ENCODE measurements at places on chromosomes 4 and X. TPM values are rescaled to one million over a fixed set of nuclear protein-coding genes. Genes with fewer than 3 reads are reported as not detected.
A peak's percentile ranks its signal among the peaks of the same experiment; 100 is the strongest.

- no peak overlapping the region for H3K4me3 ChIP-seq
- no peaks in the 10 kb centered on the region for H3K36me3 ChIP-seq
- H3K27ac ChIP-seq = no peak overlapping the region
Measured at GRCh38 chr4:22848332-22848731, 155.6 kb downstream of the GBA3 start.

GPR34 gene
- not detected for total RNA-seq

DNA sequence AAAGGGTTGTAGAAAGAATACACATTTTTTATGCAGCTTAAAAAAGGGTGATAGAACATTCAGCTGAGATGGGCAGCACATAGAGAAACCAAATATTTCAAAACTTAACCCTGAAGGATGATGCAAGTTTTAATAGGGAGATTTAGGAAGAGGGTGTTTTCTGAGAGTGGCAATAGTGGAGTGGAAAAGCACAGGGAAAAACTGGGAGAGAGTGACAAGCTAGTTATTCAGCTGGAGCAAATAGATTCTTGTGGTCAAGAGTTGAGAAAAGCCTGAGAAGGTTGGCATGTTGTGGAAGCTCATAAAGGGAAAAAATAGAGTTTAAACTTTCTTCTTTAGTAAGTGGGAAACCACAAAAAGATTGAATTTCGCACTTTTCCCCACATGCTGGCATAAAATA, 359.6 kb upstream of the PITX2 start:
- no peaks in the 10 kb centered on the region for H3K36me3 ChIP-seq
- H3K27ac ChIP-seq = no peak overlapping the region
- no peak for DNase-seq
- H3K4me3 ChIP-seq = no peak overlapping the region
- no peaks in the 10 kb centered on the region for H3K27me3 ChIP-seq

DNA sequence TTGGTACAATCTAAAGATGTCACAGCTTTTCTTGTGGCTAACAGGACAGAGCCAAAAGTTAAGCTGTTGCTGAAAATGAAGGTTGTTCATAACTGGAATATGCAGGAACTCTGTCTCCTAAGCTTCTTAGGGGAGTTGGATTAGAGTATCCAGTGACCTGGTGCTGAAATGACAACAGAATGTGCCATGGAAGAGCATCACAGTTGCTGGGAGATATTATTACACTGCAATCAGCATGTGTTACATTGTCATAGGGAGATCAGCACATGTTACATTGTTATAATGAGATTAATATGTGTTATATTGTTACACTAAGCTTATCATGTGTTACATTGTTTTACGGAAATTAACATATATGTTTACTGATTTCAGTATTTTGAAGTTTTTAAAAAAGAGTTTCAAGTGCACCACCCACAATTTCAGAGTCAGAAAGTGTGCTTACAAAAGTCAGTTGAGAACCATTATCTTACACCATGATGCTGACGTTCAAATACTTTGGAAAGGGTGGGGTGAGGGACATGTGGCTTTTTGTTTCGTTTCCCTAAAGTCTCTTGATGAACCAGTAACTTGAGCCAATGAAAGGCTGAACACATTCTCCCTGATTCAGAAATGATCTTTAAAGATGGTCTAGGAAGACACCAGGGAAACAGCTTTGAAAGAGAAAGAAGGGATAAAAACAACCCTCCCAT, 113.4 kb downstream of the DRD5 start:
- H3K36me3 ChIP-seq = no peaks in the 10 kb centered on the region
- H3K4me3 ChIP-seq = no peak overlapping the region
- H3K27me3 ChIP-seq = peaks cover 19% of the 10 kb centered on the region
- DNase-seq = no peak
- H3K4me1 ChIP-seq = no peaks in the 10 kb centered on the region

NLGN3 gene
- 2.1 TPM for total RNA-seq

GRCh38 chrX:74382613-74383012, 38.7 kb upstream of the SLC16A2 start:
- no peaks in the 10 kb centered on the region for H3K4me1 ChIP-seq
- H3K4me3 ChIP-seq = no peak overlapping the region
- peak; percentile 69 for DNase-seq
- H3K27me3 ChIP-seq = no peaks in the 10 kb centered on the region
- H3K27ac ChIP-seq = no peak overlapping the region
- peaks cover 3% of the 10 kb centered on the region for H3K36me3 ChIP-seq

GRCh38 chr4:14375816-14376215, 626.5 kb upstream of the CPEB2 start:
- no peak for DNase-seq
- no peaks in the 10 kb centered on the region for H3K27me3 ChIP-seq
- H3K4me3 ChIP-seq = no peak overlapping the region

DNA sequence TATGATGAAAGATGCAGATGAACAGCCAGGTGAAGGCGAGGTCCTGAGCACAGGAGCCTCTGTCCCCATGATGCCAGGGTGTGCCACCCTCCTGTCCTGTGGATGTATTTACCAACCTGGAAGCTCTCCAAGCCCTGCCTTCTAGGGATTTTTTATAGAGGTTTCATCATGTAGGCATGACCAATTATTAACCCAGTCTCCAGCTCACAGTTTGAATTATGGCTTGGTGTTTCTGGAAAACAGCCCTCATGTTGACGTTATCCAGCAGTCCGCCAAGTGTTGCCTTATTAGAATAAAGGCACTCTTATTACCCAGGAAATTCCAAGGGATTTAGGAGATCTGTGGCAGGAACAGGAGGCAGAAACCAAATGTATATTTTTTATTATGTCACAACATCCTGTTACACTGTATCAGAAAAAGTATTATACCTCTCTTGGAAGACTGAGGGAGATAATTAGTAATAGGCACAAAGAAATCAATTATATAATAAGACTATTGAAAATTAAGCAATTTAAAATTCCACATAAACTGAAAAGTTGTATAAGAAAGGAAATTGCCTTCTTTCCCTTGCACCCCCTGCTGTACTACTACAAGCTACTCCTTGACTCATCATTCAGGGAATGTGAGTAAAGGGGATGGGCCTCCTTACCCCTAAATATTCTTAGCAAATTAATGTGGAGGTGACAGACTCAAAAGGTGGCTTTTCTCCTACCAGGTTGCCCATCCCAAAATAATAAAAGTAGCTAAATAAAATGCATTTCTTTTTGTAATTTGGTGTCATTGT, 129.6 kb downstream of the ZNF330 start:
- peaks cover 6% of the 10 kb centered on the region for H3K36me3 ChIP-seq
- peaks cover 58% of the 10 kb centered on the region for H3K4me1 ChIP-seq
- H3K27ac ChIP-seq = peak overlapping the region; percentile 92

GRCh38 chr4:169050284-169050683, 40.2 kb upstream of the CBR4 start:
- DNase-seq = no peak
- no peaks in the 10 kb centered on the region for H3K4me1 ChIP-seq
- H3K27me3 ChIP-seq = no peaks in the 10 kb centered on the region
- no peak overlapping the region for H3K4me3 ChIP-seq
- no peak overlapping the region for H3K27ac ChIP-seq
- H3K36me3 ChIP-seq = no peaks in the 10 kb centered on the region

DNA sequence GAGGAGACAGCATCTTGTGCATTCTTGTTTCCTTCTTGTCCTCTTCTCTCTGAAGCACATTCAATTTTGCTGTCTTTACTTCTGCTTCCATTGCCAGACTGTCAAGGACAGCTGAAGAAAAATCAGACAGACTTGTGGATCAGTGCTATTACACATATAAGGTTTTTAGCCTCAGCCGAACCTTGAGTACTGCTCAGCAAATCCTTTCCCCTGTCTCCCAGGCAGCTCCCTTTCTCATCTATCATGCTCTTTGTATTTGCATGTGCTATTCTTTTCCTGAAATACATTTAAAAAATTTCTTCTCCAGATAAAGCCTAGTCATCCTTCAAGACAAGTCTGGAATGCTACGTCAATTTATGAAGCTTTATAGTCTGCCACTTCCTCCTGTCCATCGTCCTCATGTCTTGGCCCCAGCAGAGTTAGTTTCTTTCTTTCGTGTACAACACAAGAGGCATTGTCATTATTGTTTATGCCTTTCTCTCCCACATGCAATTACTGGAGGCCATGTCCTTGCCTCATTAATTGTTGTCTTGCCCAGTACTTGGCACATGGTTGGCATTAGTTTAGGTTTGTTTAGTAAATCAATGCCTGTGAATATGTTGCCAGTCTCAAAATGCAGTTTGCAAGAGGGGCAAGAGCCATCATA, 45.1 kb downstream of the ADGRL3 start:
- no peaks in the 10 kb centered on the region for H3K4me1 ChIP-seq
- DNase-seq = no peak
- H3K36me3 ChIP-seq = no peaks in the 10 kb centered on the region
- H3K27me3 ChIP-seq = no peaks in the 10 kb centered on the region
- no peak overlapping the region for H3K27ac ChIP-seq
- H3K4me3 ChIP-seq = no peak overlapping the region

GRCh38 chr4:84573385-84574068, 9.4 kb upstream of the CDS1 start:
- H3K4me1 ChIP-seq = no peaks in the 10 kb centered on the region
- no peaks in the 10 kb centered on the region for H3K36me3 ChIP-seq
- H3K27ac ChIP-seq = no peak overlapping the region
- no peak for DNase-seq

DNA sequence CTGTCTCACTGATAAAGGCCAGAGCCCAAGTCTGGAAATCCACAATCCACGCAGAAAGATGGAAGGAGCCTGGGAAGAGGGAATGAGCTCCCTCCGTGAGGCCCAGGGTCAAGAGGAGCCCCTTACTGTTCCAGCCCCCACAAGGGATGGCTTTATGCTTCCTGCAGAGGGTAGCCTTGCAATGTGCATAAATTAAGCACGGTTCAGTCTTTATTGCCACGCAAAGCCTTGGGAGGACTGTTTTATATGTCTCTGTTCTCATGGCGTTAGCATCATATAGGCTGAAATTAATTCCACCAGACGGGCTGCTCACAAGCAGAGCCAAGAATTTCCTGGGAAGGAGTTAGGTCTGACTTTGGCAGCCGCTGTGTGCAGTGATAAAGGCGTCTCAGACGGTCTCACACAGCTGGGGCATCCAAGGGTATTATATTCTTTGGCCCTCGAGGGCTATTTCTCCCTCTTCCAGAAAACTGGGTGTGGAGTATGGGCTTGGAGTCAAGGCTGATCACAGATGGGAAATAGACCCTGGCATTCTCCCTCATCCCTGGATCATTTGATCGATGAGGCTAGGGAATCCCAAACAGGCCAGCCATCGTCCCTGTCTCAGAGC, 38.5 kb downstream of the CYTL1 start:
- H3K4me1 ChIP-seq = no peaks in the 10 kb centered on the region
- H3K27me3 ChIP-seq = no peaks in the 10 kb centered on the region
- no peak overlapping the region for H3K27ac ChIP-seq
- no peaks in the 10 kb centered on the region for H3K36me3 ChIP-seq
- DNase-seq = no peak

HSFX2 gene
- 0.76 TPM for total RNA-seq

DNA sequence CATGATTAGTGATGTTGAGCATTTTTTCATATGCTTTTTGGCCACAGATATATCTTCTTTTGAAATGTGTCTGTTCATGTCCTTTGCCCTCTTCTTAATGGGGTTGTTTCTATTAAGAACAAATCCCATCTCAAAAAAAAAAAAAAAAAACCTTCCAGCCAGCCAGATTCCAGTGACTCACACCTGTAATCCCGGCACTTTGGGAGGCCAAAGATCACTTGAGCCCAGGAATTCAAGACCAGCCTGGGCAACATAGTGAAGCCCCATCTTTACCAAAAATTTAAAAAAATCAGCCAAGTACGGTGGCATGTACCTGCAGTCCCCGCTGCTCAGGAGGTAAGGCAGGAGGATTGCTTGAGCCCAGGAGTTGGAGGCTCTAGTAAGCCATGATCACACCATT, 5.1 kb downstream of the RAB33B start:
- no peak overlapping the region for H3K4me3 ChIP-seq
- H3K27me3 ChIP-seq = no peaks in the 10 kb centered on the region
- no peak for DNase-seq
- H3K36me3 ChIP-seq = peaks cover 28% of the 10 kb centered on the region
- H3K4me1 ChIP-seq = peaks cover 51% of the 10 kb centered on the region
- no peak overlapping the region for H3K27ac ChIP-seq

GRCh38 chr4:6031846-6032245, 13.6 kb upstream of the C4orf50 start:
- H3K4me3 ChIP-seq = no peak overlapping the region
- no peak overlapping the region for H3K27ac ChIP-seq
- peaks cover 12% of the 10 kb centered on the region for H3K27me3 ChIP-seq
- no peak for DNase-seq
- H3K36me3 ChIP-seq = no peaks in the 10 kb centered on the region

GRCh38 chrX:123736333-123736921, 3.6 kb upstream of the THOC2 start:
- H3K27me3 ChIP-seq = no peaks in the 10 kb centered on the region
- no peak overlapping the region for H3K4me3 ChIP-seq
- H3K27ac ChIP-seq = no peak overlapping the region
- H3K4me1 ChIP-seq = no peaks in the 10 kb centered on the region

GRCh38 chr4:174244441-174244840, 39.0 kb downstream of the FBXO8 start:
- no peaks in the 10 kb centered on the region for H3K36me3 ChIP-seq
- no peak overlapping the region for H3K27ac ChIP-seq
- no peak overlapping the region for H3K4me3 ChIP-seq
- peaks cover 9% of the 10 kb centered on the region for H3K4me1 ChIP-seq

DNA sequence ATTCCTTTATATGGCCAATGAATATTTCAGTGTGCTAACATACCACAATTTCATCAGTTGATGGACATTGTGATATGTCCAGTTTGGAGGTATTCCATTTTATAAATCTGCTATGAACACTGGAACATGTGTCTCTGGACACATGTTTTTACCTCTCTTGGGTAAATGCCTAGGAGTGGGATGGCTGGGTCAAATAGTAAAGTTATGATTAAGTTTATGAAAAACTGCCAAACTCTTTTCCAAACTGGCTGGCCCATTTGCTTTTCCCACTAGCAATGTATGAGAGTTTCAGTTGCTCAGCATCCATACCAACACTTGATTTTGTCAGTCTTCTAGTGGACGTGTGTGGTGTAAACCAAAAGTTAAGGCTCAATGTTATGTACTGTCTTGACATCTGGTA, 40.5 kb downstream of the CEP44 start:
- no peak overlapping the region for H3K27ac ChIP-seq
- H3K36me3 ChIP-seq = no peaks in the 10 kb centered on the region
- no peaks in the 10 kb centered on the region for H3K27me3 ChIP-seq
- H3K4me3 ChIP-seq = no peak overlapping the region

GPR119 gene
- not detected for total RNA-seq

DNA sequence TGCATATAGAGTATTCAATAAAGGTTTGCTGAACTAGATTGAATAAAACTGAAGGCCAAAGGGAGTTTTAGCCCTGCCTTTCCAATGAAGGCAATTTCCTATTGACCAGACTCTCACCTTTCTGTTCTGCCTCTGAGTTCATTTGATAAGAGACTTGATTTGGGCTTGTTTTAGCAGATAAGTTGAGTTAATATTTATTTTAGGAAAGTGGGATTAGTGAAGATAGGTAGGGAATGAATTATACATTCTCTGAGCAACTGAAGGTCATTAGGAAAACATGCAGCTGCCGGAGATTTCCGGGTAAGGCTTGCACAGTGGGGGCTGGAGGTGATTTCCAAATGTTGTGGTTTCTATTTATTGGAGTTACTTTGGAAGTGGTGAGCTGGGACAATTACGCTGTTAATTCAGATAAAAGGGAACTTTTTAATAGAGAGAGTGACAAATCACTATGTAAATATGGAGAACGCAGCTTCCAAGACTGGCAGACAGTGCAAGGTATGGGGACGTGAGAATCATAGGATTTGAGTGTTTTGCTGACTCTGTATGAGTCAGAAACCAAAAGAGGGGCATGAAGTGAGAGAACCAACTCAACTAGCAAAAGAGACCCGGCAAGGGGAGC, 553.6 kb upstream of the BOD1L1 start:
- no peaks in the 10 kb centered on the region for H3K36me3 ChIP-seq
- H3K27ac ChIP-seq = peak overlapping the region; percentile 18
- peak overlapping the region; percentile 20 for H3K4me3 ChIP-seq
- DNase-seq = peak; percentile 1
- H3K27me3 ChIP-seq = no peaks in the 10 kb centered on the region
